ENCODE measurements at places on chromosomes 4 and X.

- peak; percentile 52 for DNase-seq
Observed at GRCh38 chrX:46796574-46797191, 37.8 kb upstream of the SLC9A7 start.

- DNase-seq = no peak
Observed at GRCh38 chr4:108346818-108347210, 178.1 kb upstream of the LEF1 start.

GRCh38 chr4:147730333-147730732 is 1.6 kb upstream of the ARHGAP10 start:
- DNase-seq = no peak

DNA sequence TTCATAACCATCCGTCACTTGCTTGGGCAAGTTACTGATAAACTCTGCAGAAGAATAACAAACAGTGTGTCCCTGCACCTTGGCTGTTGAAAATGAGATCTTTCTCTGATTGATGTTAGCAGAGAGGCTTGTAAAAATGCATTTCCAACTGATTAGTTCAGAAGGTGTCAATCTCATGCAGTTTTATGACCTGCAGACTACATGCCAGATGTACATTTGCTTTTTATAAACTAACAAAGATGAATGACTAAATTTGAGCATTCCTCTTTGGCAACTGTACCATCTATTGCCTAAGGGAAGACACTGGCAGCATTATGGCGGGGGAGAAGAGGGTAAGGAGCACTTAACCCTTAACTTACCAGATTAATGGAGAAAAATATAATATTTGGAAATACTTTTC is 192.8 kb downstream of the DCTD start:
- no peak for DNase-seq

DNA sequence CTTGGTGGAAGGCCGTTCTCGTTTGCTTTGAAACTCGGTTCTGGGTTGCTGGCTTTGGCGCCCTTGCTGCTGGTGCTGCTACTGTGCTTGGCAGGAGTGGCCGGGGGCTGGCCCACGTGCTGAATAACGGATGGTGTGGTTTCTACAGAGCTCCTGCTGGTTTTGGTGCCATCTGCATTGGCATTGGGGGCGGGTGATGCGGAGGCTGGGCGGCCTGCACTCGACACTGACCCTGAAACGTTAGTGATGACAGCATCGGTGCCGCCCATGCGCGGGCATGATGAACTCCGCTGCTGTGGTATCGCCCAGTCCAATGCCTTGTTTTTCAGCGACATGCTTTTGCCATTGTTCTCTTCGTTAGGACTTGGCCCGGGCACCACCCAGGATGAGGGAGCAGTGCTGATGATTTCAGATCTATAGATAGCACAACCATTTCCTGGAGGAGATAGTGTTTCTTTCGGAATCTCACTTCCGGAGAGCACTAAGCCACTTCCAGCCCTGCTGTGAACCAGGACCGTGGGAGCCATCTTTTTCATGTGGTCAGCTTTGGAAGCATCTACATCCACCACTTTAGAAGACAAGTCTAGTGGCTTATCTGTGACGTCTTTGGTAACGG is 24.2 kb downstream of the BCOR start:
- no peak for DNase-seq

GRCh38 chrX:10457092-10457491 is 163.3 kb downstream of the MID1 start:
- no peak for DNase-seq

GRCh38 chr4:19254486-19254885 is 997.2 kb upstream of the SLIT2 start:
- no peak for DNase-seq

DNA sequence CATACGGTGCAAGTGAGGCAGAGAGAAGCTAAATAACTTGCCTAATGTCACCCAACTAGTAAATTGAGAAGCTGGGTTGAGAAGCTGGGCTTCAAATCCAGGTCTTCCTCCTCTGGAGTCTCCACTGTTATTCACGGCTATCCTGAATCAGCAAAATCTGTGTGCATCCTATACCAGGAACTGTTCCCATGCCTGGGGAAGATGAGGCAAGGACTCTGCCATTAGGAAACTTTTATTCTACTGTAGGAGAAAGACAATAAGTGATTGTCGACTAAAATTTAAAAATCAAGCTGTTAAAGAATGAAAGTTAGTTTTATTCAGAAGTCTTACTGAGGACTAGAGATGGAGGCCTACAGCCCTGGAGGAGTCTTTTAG is 872 bp upstream of the TEC start:
- no peak for DNase-seq

DNA sequence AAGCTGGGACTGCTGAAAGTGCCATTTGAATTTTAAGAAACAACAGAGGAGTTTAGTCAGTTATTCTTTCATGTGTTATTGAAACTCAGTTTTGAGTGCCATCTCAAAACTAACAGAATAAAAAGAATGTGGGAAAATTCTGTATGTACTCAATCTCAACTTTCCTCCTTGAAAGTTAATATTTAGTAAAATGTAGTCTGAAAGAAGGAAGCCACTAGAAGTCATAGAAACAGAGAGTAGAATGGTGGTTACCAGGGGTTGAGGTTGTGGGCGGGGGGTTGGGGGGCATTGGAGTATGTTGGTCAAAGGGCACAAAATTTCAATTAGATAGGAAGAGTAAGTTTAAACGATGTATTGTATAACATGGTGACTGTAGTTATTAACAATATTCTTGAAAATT is 628.3 kb upstream of the MAGEB2 start:
- no peak for DNase-seq

GRCh38 chr4:137994853-137995252 is 247.3 kb downstream of the SLC7A11 start:
- DNase-seq = no peak
